ENCODE measurements at places on chromosomes 1 and 21.

DNA sequence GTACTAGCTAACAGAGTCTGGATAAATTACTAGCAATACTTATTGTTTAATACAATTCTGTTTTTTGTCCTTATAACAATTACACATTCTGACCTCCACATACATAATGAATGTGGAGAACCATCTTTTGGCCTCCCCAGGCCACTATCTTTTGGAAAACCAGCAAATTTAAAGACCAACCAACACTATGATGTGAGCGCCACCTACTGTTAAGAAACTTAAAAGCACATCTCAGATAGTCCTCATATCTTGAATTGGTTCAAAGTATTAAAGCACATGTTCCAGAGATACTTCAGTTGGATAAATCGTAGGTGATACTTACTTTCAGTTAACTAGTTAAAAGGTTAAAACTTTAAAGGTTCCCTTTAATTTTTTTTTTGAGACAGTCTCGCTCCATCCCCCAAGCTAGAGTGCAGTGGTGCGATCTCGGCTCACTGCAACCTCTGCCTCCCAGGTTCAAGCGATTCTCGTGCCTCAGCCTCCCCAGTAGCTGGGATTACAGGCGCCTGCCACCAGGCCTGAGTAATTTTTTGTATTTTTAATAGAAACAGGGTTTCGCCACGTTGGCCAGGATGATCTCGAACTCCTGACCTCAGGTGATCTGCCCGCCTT is 29.3 kb upstream of the USP1 start:
- DNase-seq, result peak; percentile 16

DNA sequence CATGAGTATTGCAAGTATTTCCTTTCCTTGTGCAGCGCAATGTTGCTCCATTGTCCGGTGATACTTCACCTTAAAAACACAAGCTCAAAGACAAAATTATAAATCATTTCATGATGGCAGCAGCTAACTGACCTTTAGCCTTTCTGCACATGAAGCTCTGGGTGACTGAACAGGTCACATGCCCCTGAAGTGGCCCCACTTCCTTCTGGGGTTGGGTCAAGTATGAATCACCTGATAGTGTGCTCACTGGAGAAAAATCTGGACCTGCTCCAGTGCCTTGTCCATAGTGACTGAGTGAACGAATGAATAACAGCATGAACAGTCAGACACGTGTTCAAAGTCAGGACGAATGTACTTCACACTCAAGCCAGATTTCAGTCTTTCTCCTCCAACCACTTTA is 658.9 kb downstream of the NPHP4 start:
- DNase-seq, result no peak

GRCh38 chr1:243508303-243508713 is 252.5 kb downstream of the SDCCAG8 start:
- peak; percentile 61 for DNase-seq

DNA sequence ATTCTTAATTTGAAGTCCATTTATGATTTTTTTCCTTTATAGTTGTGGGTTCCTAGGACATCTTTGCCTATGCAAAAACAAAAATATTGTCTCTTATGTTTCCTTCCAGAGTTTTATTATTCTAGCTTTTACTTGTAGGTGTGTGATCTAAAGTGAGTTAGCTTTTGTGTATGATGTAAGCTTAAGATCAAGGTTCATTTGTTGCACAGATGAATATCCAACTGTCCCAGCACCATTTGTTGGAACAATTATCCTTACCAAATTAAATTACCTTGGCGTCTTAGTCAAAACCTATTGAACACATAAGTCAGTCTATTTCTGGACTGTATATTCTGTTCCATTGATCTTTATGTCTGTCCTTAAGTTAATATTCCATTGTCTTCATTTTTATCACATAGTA is 337.6 kb downstream of the ZP4 start:
- no peak for DNase-seq

DNA sequence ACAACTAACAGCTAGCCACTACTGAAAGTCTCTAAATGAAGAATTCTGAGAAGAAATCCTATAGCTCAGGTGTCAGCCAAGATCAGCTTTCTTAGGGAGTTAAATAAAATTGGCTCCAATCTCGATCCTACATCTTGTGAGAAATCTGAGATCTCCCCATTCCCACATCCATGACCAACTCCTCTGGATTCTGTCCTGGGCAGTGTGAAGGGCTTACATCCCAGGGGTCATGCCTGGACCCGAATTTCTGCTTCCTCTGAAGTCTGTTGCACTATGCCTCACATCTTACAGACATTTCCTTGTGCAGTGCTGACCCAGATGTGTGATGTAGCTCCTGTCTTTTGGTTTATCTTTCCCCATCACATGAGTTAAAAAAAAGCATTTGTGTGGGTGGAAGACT is 4.8 kb upstream of the TNN start:
- DNase-seq, result no peak

DNA sequence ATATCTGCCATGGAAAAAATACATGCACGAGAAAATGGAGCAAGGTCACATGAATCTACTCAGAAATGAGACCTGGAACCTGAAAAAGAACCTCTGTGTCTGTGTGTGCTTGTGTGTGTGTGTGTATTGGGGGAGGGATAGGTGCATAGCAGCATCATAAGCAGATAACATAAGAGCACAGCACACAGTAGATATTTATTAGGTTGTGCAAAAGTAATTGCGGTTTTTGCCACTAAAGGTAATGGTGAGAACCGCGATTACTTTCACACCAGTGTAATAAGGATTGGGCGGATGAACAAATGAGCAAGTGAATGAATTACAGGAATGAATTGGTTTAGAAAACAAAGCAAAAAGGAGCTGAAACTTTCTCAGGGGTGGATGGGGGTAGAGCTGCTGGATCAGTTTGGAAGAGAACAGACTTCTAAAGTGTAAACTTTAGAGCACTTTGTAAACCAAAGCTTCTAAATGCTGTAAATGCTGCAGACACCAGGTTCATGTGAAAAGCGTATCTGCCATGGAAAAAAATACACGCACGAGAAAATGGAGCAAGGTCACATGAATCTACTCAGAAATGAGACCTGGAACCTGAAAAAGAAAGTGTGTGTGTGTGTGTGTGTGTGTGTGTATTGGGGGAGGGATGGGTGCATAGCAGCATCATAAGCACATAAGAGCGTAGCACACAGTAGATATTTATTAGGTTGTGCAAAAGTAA is 156.9 kb downstream of the TOMM20 start:
- DNase-seq, result no peak

- DNase-seq, result no peak
These were observed 117.6 kb downstream of the UBE2U start for GRCh38 chr1:64320922-64321614.

GRCh38 chr21:21183092-21183491 is 184.9 kb downstream of the NCAM2 start:
- DNase-seq, result no peak

DNA sequence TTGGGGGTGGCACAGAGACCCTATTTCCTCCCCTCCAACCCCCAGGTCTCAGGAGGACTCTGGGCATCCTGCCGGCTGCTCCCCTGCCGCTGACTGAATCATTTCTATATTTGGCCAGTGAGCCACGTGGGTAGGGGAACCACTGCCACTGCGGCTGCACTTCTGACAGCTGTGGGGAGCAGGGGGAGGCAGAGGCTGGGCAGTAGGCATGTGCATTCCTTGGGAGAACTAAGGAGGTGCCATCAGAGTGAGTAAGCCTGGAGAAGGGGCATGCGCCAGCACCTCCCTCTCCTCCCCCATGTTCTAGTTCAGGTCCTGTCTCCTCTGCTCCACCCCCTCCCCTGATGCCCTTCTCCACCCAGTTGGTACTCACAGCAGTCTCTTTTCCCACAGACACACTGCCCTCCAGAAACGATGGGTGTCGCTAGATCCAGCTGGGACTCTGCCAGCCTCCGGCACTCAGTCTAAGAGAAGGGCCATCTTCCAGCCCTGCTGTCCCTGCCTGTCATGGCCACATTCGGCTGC is 12.0 kb downstream of the PPFIA4 start:
- no peak for DNase-seq

DNA sequence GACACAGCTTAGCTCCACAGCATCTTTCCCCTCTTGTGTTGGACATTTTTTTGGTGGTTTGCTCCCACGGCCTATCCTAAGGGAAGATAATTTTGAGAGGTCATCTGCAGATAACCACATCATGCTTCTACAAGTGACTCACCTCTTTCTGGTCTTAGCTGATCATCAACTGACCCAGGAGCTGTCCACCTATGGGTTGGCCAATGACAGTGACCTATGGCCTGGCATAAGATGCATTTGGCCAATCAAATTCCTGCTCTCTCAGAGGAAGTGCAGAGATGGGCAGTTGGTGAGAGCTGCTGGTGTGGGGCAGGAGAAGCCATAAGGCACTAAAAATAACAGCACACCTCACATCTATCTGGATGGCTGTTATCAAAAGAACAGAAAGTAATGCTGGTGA is 100.0 kb upstream of the CLDN14 start:
- DNase-seq, result no peak

DNA sequence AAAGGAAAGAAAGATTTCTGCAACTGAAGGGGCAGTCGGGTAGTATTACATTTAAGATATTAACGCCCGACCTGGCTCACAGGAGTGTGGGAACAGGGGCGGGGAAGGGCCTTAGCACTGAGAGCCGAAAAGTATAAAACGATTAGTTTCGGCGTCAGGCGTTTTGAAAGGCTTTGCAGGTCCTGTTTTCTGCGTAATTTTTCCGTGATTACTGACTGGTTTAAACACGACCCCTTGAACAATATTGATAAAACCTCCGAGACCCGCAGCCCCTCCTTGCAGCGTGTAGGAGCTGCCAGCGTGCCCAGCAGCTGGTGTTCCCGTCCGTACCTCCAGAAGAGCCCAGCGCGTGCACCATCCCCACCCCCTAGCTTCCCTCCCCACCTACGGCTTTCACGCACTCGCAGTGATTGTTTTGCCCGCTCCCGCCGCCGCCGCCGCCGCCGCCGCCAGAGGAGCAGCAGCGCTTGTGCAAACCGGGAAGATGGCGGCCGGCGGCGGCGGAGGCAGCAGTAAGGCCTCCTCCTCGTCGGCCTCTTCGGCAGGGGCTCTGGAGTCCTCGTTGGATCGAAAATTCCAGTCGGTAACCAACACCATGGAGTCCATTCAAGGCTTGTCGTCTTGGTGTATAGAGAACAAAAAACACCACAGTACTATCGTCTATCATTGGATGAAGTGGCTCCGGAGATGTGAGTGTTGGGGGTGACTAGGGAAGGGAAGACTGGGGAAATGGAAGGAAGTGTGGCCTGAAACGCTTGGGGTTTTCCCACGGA is 470 bp downstream of the RPRD2 start:
- DNase-seq, result peak; percentile 83

DNA sequence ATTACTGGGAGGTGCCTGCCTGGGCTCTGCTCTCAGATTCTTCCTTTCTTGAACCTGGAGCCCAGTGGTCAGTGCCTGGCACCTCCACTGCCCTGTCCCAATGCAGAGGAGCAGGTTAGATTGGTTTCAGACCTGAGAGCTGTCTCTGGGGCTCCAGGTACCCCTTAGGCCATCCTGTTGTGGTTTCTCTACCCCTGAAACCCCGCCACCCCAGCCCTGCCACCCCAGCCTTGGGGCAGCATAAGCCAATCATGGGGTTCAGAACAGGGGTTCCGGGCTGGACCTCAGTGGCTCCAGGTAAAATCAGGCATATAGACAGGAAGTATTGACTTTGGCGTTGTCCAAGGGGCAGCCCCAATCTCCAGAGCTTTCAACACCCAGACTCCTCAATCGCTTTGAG is 3.2 kb upstream of the SLC6A9 start:
- no peak for DNase-seq

- peak; percentile 47 for DNase-seq
These were observed 2.6 kb downstream of the IRF2BP2 start for GRCh38 chr1:234607109-234608024.

DNA sequence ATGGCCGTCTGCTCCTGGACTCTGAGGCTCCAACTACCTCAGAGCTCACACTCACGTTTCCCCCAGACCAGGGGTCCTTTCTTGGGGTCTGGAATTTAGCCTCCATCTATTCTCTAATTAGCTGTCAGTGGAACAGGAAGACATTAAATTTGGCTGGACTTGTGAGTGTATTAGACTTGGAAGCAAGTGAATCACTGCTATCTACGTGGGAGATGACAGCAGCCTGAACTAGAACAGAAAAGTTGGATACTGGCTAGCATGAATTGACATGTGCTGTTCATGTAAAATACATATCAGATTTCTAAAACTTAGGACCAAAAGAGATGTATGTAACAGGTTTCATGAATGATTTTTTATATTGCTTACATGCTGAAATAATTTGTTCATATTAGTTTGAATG is 28.0 kb downstream of the TAF5L start:
- DNase-seq, result no peak

DNA sequence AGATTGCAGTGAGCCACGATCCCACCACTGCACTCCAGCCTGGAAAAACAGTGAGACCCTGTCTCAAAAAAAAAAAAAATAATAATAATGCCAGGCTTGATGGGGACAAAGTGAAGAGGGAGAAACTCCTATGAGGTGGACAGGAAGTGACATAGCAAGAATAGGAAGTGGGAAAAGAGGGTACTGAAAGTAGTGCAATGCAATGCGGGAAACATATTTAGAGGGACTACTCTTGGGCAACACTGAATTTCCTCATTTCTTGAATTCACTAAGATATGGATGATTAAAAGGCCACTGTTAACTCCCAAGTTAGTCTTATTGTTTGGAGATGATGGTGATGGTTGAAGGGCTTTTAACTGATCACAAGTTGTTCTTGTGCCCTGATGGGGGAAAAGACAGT is 21.6 kb upstream of the KCNA2 start:
- no peak for DNase-seq

DNA sequence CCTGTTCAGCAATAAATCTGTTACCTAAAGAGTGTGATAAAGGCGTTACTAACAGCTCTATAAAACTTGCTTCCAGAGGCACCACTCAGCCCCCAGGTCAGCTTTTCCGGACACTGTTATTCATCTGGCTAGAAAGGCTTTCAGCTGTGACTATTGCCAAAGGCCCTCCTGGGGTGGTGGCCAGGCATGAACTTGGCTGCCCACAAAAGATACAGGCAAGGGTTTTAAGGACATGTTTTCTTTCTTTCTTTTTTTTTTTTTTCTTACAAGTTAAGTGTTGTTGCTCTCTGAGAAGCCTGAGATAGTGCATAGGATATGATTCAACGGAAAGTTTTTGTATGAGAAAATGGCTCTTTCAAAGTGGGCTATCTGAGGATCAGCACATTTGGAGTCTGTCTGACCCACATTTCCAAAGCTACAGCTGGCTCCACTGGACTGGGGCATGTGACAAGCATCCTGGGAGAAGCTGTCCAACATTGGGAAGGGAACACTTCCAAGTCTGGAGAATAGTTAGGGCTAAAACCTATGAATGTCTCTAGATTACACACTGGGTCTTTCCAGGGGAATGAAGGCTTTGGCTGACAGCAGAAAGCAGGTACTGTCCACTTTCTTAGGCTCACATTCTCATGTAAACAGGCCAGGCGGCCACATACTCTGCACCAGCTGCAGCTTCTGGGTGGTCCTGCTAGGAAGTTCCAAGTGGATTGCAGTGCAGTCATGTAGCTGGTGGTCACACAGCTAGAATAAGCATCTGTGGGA is 639.7 kb downstream of the LMO4 start:
- no peak for DNase-seq

Data from DND-41 (cell line).